ENCODE measurements at places on chromosomes 5 and 9.

DNA sequence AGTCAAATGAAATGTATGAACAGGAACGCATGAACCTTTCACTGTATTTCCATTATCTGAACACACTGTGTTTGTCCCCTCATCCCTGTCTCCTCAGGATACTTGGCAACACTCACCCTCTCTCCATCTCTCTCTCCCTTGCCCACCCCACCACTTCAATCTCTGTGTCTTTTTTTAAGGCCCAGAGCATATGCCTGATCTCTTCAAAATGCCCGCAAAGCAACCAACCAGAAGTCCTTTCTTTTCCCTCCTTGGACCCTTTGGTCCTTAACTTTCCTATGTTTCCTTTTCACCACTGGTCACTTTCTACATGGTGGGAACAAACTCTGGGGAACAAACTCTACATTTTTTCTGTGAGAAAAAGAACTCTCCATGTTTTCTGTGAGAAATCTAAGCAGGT lies 3.2 kb upstream of the IRF1 start:
- DNase-seq, result no peak

- DNase-seq, result no peak
Observed at GRCh38 chr5:36521838-36522745, 84.3 kb upstream of the SLC1A3 start.

- no peak for DNase-seq
Observed at GRCh38 chr9:79764374-79764773, 192.6 kb downstream of the TLE4 start.

DNA sequence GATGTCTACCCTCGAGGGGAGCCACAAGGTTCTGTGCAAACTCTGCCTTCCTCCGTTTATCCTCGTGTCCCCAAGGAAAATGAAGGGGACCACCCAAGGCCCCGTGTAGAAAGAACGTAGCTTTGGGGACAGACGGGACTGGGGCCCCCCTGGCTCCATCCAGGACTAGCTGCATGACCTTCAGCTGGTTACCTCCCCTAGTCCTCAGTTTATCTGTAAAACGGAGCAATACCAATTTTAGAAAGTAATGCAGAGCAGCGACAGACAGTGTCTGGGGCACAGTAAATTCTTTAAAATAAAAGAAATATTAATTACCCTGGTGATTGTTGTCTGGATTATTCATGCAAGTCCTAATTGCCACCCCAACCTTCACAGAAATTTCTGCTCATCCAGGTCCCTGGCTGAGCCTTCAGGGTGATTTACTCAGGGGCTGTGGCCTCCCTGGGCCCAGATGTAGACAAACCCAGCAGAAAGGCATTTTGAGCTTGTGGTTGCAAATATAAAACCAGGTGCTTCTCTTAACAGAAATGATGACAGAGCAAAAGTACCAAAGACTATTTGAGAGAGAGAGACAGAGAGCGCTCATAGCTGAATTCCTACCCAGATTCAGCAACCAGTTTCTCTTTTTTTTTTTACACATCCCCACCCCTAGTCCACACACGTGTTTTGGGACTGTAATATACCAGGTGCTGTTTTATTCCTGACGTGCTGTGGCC lies 155.1 kb upstream of the SMIM23 start:
- no peak for DNase-seq

GRCh38 chr5:62260513-62260912 lies 45.5 kb upstream of the KIF2A start:
- no peak for DNase-seq

DNA sequence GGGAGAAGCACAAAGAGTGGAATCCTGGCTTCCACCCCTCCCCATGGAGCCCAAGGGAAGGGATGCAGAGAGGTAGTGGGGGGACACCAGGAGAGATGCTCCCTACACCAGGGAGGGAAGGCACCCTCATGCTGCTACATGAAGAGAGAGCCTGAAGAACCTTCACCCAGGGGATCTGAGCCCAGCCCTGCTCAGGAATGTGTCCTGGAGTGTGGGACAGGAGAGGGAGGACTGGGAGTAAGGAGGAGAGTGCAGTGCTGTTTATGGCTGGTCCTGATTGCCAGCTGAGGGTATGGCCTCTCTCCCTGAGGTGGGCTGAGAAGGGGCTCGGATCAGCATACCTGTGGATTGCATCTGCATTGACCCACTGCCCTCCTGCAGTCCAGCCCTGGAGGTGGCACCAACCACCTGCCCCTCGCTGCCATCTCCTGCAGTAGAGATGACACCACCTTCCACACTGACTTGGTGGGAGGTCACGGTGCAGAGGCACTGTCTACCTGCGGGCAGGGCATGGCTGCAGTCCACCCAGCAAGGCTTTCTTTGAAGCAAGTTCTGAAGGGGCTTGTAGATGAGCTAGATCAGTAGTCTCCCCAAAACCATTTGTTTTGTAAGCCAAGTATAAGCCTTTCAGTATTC lies 114.9 kb upstream of the SLC25A48 start:
- no peak for DNase-seq

- no peak for DNase-seq
Observed at GRCh38 chr9:109455391-109455790, 42.7 kb downstream of the PTPN3 start.

GRCh38 chr5:6728011-6728794 lies 15.0 kb downstream of the TENT4A start:
- DNase-seq, result no peak

DNA sequence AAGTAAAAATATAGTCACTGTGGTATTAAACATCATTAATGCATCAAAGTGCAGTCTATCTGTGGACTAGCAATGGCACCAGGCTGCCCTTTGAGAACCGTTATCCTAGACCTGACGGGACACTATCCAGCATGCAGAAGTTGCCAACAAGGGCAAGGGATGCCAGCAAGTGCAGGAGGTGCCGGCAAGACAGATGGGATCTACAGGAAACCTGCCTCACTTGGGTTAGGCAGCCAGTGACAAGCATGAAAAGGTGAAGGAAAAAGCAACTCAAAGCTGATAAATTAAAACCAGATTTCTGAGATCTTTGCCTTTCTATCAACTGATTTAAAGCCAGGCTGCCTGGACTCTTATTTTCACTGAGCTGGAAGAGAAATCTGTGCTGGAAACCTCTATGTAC lies 315.2 kb upstream of the PDE4D start:
- no peak for DNase-seq

GRCh38 chr9:100216178-100216787 lies 117.2 kb downstream of the INVS start:
- DNase-seq, result peak; percentile 90

DNA sequence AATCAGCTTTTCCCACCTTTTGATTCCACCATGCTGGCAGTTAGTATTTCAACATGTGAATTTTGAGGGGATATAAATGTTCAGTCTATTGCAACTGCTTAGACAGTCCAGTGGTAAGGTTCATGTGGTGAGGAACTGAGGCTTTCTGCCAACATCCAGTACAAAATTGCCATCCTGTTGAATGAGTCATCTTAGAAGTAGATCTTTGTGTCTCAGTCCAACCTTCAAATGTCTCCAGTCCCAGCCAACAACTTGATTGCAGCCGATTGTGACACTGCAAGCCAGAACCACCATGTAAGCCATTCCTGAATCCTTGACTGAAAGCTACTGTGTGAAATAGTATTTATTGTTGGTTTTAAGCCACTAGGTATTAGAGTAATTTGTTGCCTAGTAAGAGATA lies 331.5 kb upstream of the GRIN3A start:
- no peak for DNase-seq

- DNase-seq, result no peak
Observed at GRCh38 chr9:93059715-93060578, 1.4 kb downstream of the SUSD3 start.

DNA sequence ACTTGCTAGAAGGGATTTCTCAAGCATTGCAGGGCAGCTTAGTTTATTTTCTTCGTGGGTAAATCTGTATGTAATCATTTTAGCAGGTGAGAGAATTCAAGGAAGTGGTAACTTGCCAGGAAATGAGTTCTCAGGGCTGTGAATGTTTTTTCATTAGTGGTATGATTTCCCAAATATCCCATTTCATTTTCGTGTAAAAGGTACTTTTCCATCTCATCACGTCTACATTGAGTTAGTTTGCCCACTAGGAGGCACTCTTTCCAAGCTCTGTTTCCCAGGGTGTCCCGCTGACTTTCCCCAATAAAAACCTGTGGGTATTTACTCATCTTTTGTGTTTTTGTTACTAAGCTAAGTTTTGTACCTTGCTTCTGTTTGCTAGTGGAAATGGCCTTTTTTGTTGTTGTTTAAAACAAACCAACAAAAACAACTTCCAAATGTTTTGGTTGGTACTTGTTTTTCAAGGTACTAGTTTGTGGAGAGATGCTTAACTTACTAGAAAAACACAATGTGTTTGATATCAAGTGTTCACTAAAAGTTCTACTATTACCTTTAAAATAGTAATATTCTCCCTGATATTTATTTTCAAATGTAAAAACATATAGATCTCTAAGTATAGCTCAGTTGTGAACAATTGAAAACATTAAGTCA lies 373.6 kb downstream of the ADGRV1 start:
- DNase-seq, result peak; percentile 36

DNA sequence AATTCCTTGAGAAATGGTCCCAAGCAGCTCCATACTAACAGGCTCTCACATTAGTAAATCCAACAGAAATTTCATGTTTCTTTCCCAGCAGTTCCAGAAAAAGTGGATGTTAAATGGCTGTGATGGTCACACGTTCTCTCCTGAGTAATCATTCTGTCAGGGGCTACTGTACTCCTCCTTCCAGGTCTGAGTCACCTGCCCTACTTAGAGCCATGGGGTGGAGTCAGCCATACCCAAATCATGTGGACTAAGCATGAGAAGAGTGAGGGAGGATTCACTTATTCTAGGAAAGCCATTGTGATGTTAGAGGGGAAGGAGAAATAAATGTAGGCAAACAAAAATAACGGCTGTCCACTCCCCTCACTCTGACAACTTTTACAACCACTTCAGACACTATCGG lies 547.2 kb downstream of the CSNK1G3 start:
- DNase-seq, result no peak

GRCh38 chr5:142222225-142222865 lies 102.5 kb downstream of the SPRY4 start:
- no peak for DNase-seq

DNA sequence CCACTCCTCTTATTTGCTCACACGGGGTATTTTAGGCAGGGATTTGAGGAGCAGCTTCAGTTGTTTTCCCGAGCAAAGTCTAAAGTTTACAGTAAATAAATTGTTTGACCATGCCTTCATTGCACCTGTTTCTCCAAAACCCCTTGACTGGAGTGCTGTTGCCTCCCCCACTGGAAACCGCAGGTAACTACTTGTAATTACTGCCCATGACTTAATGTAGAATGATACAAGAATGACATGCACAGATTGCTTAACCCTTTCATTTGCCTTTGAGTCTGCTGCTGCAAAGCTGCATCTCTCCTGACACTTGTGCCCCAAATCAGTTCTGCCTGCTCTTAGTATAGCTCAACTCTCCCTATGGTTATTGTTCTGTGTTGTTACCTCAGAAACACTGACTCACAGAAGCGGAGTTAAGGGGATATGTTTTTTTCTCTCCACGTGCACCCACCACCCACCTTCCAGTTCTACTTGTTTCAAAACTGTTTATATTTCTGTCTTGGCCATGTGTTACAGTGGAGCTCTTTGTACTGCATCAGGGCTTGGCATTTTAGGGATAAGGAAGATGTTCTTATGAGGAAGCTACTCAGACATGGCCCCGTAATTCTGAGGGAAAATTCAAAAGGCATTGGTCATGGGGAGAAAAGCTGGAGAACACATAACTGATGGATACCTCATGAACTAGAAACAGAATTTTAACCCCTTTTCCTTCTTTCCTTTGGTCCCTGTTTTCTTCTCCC lies 2.3 kb downstream of the ADRB2 start:
- no peak for DNase-seq

DNA sequence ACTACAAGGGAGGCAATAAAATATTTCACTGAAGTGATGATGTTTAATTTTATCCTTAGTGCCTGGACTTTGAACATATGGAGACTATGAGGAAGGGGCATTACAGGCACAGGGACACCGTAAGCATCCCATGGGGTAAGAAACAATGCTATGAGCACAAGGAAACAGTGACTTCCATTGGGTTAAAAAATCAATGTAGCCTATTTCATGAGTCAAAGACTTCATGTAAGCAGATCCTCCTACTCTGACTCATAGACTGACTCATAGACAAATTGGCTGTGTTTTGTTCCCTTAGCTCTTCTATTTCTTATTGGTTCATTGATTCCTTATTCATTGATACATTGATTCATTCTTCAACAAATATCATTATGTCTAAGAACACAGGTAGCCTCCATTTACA lies 351.0 kb downstream of the PRELID2 start:
- no peak for DNase-seq

DNA sequence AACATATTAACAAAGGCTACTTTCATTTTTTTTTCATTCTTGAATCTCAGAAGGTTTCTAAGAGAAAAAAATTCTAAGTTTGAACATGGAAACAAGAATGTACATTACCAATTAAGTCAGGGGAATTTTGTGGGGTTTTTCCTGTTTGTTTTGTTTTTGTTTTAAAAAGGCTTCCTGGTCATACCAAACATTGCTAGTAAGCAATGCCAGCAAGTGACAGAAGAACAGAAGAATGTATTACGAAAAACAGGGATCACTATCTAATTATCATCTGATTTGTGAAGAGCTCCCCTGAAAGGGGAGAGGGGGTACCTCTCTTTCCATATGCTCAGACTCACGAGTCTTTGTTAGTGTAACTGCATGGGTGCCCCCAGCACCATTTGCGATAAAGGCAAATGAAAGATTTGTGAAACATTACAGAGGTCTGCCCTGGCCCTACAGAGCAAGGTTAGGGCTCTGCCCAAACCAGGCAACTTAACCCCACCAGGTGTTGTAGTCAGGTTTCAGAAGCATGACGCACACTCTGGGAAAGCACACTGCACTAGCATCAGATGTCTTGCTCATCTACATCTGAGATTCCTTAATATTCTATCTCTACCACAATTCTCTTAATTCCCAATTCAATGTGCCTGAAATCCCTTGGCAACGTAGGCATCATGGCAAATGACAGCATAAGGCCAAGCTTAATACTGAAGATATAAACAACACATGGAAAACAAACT lies 268.2 kb downstream of the MLLT3 start:
- DNase-seq, result no peak

DNA sequence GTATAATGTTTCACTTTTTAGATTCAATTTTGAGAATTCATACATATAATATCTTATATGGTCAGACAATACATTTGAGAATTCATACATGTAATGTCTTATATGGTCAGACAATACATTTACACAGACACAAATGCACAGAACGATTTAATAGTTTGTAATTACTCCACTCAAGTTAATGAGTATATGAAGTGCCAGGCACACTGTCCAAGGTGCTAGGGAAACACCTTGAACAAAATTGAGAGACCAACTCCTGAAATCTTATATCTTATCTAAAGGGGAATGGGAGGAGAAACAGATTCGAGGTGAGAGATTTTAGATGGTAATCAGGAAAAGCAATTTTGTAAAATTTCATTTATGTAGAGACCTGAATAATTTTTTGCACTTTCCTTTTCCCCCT lies 994.7 kb downstream of the CDH12 start:
- DNase-seq, result no peak

- no peak for DNase-seq
Observed at GRCh38 chr5:80195837-80196400, 59.9 kb downstream of the SERINC5 start.

Measured in erythroblast (primary cell).